ENCODE measurements at places on chromosomes 12 and 14.

DNA sequence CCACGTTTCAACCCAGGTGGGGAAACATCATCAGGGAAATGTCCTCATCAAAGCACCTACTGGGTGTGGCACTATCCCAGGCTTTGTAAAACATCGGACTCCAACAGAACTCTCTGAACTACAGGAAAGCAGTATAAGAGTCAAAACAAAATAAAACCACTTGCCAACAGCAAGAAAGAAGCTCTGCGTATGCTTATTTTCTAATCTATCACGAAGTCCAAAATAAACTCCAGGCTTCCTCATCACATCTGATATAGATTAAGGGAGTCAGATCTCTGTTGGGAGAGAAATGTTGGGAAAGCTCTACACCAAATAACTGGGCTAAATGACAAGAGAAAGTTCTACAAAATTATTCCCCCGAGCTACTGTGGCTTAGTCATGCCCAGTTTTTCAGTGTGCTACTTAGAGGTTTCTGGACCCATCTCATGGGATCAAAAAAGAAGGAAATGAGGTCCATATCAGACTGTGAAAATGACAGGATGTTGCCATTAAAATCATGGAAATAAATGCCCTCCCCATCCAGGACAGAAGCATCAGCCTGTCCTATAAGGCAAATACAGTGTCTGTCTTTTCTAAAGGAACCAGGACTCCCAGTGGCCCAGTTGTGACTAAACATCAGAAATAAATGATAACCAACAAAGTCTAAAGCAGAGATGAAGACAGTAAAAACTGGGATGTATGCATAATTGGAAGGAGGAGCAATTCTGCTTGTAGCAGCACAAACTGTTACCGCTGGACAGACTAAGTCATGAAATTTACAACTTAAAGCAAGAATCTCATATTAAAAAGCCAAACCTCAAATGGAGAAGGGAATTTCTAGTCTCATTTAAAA lies 149.5 kb downstream of the STXBP6 start:
- no peak for DNase-seq

DNA sequence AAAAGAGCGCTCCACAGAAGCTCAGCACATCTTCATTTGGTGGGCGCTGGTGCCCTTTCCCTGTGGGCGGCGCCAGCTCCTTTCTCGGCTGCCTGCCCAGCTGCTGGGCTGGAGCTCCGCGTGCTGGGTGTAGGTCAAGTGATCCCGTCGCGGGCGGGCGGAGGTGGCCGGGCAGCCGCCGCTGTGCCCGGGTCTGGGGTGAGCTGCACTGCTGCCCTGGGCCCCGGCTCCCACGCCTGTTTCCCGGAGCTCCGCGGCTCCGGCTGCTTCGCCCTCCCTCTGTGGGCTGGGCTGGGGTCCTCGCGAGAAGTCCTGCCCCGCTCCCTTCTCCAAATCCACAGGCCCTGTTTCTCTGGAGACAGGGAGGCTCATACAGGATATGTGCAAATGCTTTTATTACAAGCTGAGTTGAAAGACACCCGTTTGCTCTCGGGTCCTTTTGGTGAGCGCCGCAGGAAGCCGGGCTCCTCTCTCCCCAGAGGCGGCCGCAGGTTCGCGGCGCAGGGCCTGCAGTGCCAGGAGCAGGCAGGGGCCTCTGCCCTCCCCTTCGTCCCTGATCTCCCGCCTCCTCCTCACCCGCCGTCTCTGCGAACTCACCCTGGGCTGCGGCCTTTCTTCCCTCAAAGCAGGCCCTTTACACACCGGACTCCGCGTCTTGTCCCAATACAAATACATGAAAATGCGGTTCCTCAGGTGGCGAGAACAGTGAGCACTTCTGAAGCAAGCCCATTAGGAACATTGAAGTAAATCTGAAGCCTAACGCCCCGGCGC lies 67.8 kb upstream of the CAPRIN2 start:
- DNase-seq = peak; percentile 19

DNA sequence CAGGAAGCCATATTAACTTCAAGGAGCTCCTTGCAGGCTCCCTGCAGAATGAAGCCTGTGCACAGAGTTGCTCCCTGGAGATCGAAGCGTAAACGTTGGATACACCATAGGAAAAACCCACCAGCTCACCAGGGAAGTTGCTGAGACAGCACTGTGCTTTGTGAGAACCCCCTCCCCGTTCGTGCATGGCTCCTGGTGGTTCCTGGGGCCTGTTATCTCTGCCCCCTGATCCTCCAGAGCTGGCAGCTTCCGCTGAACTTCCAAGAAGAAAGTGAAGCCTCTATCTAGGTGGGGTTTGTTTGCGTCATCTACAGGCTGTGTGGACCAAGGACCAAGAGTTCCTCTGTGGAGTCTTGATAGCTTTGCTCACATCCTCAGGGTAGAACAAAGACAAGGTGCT lies 2.4 kb upstream of the CCDC85C start:
- DNase-seq = no peak

GRCh38 chr12:131231032-131231980 lies 277.6 kb downstream of the ADGRD1 start:
- DNase-seq = no peak

GRCh38 chr12:3354586-3354985 lies 136.4 kb upstream of the PRMT8 start:
- DNase-seq = no peak

DNA sequence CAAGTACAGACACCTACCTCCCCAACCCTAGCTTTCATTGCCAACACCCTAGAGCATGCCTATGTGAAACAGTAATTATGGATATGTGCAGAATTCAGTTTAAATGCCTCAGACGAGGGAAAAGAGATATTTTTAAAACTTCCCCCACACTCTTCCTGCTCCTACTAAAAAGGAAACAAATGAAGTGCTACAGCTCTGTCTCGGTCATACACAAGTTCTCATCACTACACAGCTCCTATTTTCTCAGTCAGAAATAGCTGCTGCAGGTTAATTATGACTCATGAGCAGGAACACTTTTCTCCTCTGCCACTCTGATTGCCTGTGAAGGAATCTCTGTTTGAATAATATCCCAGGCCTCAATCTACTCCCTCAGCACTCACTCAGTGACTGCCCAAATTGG lies 703.6 kb upstream of the FLRT2 start:
- no peak for DNase-seq

- DNase-seq = no peak
Measured at GRCh38 chr14:55715889-55716288, 135.9 kb downstream of the KTN1 start.

DNA sequence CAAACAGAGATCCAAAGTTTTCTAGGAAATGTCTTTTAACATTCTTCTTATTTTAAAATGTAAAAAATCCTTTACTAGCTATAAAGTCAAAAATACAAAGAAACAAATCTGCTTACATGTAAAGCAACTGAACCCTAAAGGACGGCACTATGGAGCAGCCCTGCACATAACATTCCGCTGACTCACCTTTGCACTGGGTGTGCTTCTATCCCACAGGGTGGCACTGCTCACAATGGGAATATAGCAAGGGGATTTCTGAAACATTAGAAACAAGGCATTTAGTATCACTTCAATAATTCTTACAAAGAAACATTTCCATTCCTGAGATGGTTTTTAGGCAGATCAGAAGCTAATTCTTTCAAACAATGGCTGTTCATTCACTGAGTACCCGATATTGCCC lies 94.3 kb downstream of the C12orf42 start:
- DNase-seq = no peak

- DNase-seq = no peak
Measured at GRCh38 chr12:65603438-65604351, 220.6 kb upstream of the HMGA2 start.

DNA sequence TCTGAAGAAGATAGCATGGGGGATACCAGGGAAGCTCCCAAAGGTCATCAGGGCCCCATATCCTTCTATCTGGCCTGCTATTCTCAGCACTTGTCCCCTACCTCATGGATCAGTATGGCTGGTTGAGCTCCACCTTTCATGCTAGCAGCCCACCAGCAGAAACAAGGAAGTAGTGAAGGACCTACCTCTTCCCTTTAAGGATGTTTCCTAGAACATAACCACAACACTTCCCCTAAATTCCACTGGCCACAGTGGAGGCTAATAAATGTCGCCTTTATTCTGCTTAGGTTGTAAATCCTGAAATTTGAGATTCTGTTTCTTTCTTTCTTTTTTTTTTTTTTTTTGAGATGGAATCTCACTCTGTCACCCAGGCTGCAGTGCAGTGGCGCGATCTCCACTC lies 128.6 kb upstream of the PARP11 start:
- no peak for DNase-seq

DNA sequence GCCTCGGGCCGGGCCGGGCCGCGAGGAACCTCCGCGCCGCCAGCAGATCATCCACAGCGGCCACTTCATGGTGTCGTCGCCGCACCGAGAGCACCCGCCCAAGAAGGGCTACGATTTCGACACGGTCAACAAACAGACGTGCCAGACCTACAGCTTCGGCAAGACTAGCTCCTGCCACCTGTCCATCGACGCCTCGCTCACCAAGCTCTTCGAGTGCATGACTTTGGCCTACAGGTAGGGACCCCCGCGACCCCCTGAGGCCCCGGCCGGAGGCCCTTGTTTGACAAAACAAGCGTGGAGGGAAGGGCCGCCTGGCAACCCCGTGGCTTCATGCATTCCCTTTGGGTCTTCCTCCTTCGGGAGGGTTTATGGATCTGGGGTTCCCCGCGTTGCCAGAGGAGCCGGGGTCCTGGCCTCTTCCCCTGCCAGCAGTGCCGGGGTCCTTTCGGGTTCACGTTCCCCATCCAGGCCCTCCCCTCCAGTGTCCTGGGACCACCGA lies 526 bp downstream of the MLXIP start:
- no peak for DNase-seq

DNA sequence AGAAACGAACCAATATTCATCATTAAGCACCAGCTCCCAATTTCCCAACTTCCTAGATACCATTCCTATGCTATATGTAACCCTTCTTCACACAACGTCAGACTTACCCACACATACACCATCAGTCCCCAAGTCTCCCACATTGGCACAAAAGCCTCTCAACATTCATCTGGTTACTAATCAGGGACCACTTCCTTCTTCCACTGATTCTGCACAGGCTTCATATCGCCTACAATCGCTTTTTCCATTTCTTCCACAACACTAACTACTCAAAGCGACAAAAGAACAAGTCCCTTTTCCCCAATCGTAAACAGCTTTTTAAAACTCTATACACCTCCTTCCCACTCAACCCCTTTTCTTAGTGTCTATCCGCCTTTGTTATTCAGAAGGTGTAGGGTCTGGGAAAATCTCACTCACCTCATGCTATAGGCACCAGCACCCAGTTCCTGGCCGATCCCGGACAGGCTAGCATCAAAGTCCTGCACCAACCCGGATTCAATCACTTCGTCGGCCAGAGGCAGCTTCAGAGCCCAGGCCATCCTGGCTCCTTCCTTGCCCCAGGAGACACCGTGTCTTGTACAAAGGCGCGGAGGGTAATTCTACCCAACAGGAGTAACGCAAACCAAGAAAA lies 936 bp downstream of the TFCP2 start:
- DNase-seq = no peak

GRCh38 chr12:105721891-105722290 lies 391.4 kb downstream of the C12orf75 start:
- DNase-seq = no peak

GRCh38 chr12:91219919-91220318 lies 37.3 kb upstream of the DCN start:
- DNase-seq = no peak

GRCh38 chr14:45559626-45560025 lies 306.6 kb upstream of the MIS18BP1 start:
- no peak for DNase-seq

GRCh38 chr12:57765698-57766463 lies 997 bp downstream of the CYP27B1 start:
- no peak for DNase-seq

GRCh38 chr12:107474639-107475539 lies 210.7 kb upstream of the PWP1 start:
- DNase-seq = no peak

- DNase-seq = no peak
Measured at GRCh38 chr14:99983251-99984015, 81.8 kb upstream of the EVL start.

DNA sequence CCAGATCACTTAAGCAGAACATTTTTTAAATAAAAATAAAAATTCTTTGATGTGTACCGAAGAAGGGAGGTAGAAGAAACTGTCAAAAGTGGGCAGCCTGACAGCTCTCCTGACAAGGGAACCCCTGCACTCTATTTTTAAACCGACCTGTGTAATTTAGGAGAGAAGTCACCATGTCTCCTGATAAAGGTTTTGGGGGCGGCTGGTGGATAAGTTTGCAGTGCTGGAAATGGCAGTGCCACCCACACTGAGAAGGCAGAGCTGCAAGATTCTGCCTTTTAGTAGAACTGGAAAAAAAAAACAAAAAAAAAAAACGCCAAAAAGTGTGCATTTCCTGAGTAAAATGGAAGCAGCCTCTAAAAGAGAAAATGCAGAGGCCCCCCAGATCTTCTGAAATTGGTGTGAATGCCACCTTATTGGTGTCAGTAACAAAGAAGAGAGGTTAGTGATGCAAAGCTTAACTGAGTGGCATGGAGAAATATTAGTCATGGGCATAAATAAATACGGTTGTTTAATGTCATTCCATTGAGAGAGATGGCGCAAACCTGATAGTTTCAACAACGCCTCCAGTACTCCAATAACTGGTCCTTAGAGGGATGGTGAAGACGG lies 24.7 kb downstream of the DUSP6 start:
- DNase-seq = no peak

- no peak for DNase-seq
Measured at GRCh38 chr12:62520361-62520760, 53.7 kb downstream of the MON2 start.

GRCh38 chr14:74245292-74245691 lies 6.0 kb downstream of the VSX2 start:
- DNase-seq = no peak

GRCh38 chr12:55927588-55928502 lies at the start of gene PYM1:
PYM1 (minus strand) TSS chr12:55927894; CDS start chr12:55927761, 133 bp downstream.
- no peak for DNase-seq

DNA sequence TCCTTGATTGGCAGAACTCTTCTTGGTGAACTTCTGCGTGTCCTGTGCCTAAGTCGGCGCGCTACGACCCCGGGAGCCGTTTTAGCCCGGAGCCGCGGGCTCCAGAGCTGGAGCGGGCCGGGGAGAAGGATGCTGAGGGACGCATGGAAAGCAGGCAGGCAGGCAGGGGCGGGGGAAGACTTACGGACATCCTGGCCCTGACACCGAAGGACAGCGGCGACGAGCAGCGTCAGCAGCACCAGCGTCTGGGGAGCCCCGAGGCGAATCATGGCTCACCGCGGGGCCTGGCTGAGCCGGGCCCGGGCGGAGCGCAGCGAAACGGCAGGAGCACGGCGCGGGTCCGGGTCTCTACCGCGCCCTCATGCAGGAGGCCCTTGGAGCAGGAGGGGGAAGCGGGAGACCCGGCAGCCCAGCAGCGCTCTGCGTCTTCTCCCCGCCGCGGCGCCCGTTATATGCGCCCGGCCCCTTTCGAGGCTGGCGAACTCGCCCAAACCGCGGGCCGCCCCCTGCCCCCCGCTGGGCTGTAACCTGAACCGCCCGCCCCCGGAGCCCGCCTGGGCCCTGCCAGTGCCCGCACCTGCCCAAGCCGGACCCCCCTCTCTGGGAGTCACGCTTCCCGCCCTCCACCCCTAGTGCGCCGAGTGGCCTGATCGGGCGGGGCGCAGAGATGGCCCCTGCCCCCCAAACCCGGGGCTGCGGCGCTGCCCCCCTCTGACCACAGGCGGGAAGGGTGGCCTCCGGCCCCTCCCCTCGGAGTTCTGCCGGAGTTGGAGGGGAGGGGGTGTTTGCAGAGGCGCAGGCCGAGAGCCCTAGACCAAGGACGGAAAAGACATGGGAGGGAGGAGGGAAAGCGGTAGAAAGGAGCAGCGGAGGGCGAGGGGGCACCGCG lies at the start of gene COL2A1:
Gene COL2A1 (minus strand): TSS at position 424 of the 889 bp plus-strand sequence. CDS start 155 bp downstream, at position 269.
- DNase-seq = no peak
